HFFc6 (cell line): ENCODE measurements at places on chromosomes 5 and 9. TPM values are rescaled to one million over a fixed set of nuclear protein-coding genes. Genes with fewer than 3 reads are reported as not detected.

DNA sequence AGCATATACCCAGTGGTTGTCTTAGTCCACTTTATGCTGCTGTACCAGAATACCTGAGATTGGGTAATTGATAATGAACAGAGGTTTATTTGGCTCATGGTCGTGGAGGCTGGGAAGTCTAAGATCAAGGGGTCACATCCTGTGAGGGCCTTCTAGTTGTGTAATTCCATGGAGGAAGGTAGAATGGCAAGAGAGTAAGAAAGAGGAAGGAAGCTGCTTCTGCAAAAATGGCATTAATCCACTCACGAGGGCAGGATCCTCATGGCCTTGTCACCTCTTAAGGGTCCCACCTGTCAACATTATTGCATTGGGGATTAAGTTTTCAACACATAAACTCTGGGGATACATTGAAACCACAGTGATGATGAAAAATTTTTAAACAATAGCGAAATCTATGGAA, 17.0 kb downstream of the BTNL8 start:
- no peak overlapping the region for H3K4me3 ChIP-seq
- no peaks in the 10 kb centered on the region for H3K4me1 ChIP-seq
- H3K27me3 ChIP-seq: no peaks in the 10 kb centered on the region
- no peak overlapping the region for H3K27ac ChIP-seq

CCDC180 gene
- total RNA-seq: 0.71 to 1.2 TPM (median 1.1 TPM) in 3 replicates

DNA sequence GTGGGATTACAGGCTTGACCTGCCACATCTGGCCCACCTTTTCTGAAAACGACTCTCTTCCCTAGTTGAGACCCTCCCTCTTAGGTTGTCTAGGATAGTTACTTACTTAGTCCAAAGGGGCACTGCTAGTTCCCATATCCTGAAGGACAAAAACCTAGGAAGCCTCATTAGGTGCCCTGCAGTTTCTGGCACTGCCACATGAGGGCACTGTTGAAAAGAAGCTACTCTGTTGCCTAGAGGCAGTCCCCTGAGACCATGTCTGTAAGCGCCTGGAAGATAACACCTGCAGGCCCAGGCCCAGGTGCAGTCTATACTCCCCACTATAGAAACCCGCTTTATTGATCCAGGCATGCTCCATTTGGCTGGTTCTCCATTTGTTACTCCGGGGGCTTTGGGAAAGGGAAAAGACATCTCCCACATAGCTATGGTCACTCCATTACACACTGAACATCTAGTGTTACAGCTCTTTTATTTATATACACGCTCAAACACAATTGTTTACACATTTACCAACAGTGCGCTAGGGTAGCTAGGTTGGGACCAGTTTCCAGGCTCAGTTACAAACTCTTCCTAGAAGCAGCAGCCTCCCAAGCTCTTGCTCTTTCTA, 73.4 kb upstream of the PPARGC1B start:
- peaks cover 17% of the 10 kb centered on the region for H3K27me3 ChIP-seq
- H3K4me3 ChIP-seq: no peak overlapping the region
- no peak for DNase-seq
- peaks cover 4% of the 10 kb centered on the region; the same call in 1 of the 2 replicates for H3K36me3 ChIP-seq
- H3K4me1 ChIP-seq: no peaks in the 10 kb centered on the region
- H3K27ac ChIP-seq: no peak overlapping the region

ACTBL2 gene
- total RNA-seq: not detected in 3 replicates

DNA sequence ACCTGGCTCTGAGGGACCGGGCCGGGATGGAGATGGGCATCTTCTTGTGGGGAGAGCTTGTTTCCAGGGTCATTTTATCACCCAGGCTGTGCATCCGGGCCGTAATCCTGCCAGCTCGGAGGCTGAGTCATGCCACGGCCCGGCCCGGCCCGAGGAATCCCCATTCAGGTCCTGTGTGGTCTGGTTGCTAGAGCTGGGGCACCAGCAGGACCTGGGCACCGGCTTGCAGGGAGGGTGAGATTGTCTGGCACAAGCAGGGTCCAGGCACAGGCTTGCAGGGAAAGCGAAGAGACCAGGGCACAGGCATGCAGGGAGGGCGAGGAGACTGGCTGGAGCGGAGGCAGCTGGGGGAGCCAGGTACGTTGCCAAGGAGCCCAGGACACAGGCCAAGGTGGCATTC, 106.8 kb downstream of the RXRA start:
- no peaks in the 10 kb centered on the region; the same call in none of the 2 replicates for H3K36me3 ChIP-seq
- H3K27ac ChIP-seq: peak overlapping the region; percentile 66
- H3K4me1 ChIP-seq: peaks cover 21% of the 10 kb centered on the region

GRCh38 chr9:129102791-129103594, 7.6 kb downstream of the CRAT start:
- H3K27me3 ChIP-seq: no peaks in the 10 kb centered on the region
- H3K4me3 ChIP-seq: no peak overlapping the region
- peaks cover 11% of the 10 kb centered on the region for H3K36me3 ChIP-seq

NOXA1 gene
- 0.09 to 0.48 TPM (median 0.37 TPM) in 3 replicates for total RNA-seq

DNA sequence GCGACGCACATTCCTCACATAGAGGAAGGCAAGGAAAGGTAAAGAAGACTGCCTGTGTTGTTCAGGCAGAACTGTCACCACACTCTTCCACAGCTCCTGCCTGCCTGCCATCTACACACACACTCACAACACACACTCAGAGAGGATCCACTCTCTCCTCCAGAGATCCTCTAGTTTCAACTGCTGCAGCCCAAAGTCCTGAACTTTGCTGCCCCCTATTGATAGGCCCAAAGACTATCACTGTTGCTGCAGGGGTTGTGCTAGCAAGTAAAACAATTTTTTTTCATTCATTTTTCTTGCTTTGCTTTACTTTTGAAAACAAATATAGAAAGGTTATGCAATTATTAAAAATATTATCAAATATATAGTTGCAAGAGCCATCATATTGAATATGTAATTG, 5.9 kb upstream of the CFAP90 start:
- no peak overlapping the region for H3K4me3 ChIP-seq
- H3K27ac ChIP-seq: no peak overlapping the region
- H3K36me3 ChIP-seq: peaks cover 5% of the 10 kb centered on the region; the same call in 1 of the 2 replicates
